Endodermal cell (in vitro differentiated cells): ENCODE measurements at places on chromosomes 2 and 18. TPM values are rescaled to one million over a fixed set of nuclear protein-coding genes. Genes with fewer than 3 reads are reported as not detected.

- DNase-seq = no peak
These were observed 7.7 kb downstream of the STAT1 start for GRCh38 chr2:191006297-191006696.

DNA sequence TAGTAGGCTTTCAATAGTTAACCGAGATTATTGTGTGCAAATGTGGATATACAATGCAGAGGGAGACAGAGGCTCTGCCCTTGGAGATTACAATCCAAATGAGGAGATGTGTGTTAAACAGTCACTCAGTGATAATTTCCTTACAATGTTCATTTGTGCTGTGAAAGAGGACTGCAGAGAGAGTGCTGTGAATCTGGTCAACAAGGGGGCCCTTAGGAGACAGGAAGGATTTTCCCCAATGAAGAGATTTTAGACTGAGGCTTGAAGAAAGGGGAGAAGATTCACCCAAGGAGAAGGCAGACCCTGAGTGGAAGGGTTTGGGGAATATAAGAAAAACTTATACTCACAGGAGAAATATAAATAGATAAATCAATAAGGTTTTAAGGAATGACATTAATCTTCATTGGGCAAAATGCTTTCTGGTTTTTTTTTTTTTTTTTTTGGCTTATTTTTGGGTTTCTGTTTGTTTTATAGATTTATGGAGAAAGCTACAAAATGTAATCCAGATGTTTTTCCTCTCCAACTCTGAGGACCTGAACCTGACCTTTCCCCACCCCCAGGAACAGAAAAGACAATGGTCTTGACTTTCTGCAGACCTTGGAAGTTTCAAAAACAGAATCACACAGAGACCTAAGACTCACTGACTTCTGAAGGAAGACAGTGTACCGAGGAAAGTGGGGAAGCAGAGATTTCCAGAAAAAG, 151.3 kb upstream of the SERPINE2 start:
- DNase-seq = no peak

GRCh38 chr2:24657818-24658217, 135.4 kb downstream of the PTRHD1 start:
- DNase-seq = no peak

DNA sequence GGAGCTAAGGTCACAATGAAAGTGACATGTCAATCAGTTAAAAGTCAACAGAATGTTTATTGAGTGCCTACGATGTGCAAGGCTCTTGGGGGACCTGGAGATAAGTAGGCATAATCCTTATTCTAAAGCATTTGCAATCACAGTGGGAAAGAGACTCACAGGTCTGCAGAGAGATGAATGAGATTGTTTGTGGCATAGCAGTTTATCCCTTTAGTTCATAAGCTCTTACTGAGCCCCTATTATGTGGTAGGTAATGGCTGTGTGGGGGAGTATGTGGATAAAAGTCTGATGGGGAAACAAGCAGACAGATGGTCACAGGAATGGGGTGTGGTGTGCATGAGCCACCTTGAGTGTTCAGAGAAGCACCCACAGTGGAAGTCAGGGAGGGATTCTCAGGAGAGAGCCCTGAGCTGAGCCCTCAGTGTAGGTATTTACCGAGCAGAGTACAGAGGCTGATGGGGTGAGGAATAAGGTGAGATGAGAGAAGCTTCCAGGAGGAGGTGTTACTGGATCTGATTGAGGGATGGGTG, 48.1 kb downstream of the EMILIN2 start:
- DNase-seq = peak; percentile 49

DNA sequence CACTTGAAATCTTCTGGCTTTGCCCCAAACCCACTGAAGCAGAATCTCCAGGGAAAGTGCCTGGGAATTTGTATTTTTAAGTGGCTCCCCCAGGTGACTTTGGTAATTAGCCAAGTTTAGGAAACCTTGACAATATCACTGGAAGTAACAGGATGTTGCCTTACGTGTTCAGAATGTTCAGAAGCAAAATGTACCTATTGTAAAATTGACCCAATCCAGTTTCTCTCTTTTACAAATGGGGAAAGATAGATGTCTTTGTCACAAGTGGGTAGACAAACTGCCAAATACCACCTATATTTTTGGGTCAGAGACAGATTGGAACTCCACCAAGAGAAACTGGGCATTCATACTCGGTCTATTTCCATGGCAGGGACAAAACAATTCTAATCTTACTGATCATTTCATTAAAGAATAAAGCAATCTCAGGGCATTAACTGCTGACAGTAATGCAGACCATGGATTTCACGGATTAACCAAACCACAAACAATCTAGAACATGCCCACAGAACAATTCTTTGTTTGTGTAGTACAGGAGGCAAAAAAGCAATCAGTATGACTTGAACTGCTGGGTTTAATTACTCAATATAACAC, 255.8 kb downstream of the ERBB4 start:
- no peak for DNase-seq

DNA sequence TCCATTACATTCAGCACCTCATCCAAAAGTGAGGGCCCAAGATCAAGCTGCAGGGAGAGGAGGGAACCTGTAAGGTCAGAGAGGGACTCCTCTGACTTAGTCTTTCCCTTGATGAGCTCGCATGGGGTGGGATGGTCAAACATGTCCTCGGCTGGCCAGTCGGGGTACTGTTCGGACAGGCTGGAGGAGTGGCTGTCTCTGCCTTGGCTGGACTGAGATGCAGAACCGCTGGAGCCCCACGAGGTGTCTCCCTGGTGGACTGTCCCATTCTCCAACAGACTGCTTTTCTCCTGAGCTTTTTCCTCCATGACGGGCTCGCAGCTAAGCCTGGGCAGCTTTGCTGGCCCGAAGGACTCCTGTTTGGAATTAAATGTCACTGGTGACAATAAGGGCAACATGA, 25.6 kb downstream of the CDC42EP3 start:
- DNase-seq = no peak

GRCh38 chr18:39845106-39845505, 2109.9 kb upstream of the PIK3C3 start:
- no peak for DNase-seq

DNA sequence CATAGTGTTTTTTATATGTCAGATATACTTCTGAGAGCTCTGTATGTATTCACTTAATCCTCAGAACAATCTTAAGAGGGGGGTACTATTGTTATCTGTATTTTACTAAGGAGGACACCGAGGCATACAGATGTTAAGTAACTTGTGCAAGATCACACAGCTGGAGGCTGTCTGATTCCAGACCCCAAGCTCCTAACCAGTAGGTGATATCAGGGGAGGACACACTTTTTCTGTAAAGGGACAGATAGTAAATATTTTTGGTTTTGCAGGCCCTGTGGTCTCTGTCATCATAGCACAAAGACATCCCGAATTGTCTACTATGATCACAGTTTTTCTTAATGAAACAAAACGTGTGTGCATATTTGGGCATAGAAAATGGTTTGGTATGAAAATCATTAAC, 143.7 kb downstream of the LAMA3 start:
- no peak for DNase-seq

ZC3H6 gene
- total RNA-seq = 21.5 to 26.4 TPM (median 24.0 TPM) in 3 replicates

MAP3K19 gene
- total RNA-seq = not detected in 3 replicates

ACKR3 gene
- 110 and 126 TPM in 2 replicates for total RNA-seq

COL4A3 gene
- 2.1 and 2.4 TPM in 2 replicates for total RNA-seq

CHRNG gene
- not detected in 2 replicates for total RNA-seq

KRTCAP3 gene
- 25.9 to 29.7 TPM (median 27.0 TPM) in 3 replicates for total RNA-seq

DYSF gene
- 1.4 to 2.2 TPM (median 1.8 TPM) in 3 replicates for total RNA-seq

ADAM23 gene
- total RNA-seq = 18.1 to 29.1 TPM (median 25.4 TPM) in 3 replicates

PLCD4 gene
- 0.25 to 1.2 TPM (median 0.73 TPM) in 3 replicates for total RNA-seq

SERPINB12 gene
- total RNA-seq = not detected in 3 replicates

UGT1A4 gene
- not detected in 3 replicates for total RNA-seq
